NCI-H1417 treated with DMSO at 0.1 percent for 48 hours (cell line): ENCODE measurements at places on chromosomes 3 and 15.

GRCh38 chr3:18987862-18988447, 160.4 kb upstream of the KCNH8 start:
- DNase-seq, result no peak

DNA sequence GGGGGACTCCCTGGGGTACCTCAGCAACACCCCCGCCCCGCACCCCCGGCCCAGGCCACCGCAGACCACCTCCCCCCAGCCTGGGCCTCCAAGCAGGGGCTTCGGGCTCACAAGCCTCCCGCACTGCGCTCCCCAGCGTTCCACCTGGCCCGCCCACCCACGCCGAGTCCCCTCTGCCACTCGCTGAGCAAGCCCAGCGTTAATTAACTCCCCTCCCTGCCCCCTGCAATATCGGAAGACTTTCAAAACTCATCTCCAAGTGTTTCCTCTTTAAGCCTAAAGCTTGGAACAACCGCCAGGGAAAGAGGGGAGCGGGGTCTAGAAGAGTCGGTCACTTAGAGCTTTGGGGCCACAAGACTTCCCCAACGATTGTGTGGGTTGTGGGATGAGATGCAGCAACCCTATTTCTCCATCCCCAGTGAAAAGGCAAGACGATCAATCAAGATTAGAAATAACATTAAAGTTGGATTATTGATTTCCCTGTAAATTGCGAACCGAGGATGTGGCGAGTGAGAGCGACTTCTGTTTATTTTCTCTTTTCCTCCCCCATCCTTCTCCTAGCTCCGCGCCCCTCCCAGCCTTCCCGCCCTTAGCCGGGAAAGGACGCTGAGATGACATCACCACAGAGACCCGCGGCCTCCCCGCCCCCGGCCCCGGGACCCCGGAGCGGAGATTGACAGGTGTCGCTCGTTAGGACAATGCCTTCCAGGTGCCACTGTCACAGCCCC, 30.2 kb downstream of the NR2F2 start:
- no peak for DNase-seq

DNA sequence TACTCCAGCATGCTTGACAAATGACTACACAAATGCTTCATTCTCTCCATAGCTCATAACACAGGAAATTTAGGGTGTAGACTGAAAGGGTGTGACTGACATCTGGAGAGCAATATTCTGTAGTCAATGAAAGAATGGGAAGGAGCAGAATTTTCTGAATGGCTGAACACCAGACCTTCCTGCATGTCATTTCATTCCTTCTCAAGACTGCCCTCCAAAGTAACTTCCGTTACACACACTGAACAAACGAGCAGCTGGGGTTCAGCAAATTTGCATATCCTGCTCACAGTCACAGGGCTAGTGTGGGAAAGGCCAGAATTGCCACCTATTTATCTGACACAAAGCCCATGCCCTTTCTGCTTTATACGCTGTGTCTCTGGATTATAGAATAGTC, 325.0 kb upstream of the CFAP20DC start:
- DNase-seq, result no peak

DNA sequence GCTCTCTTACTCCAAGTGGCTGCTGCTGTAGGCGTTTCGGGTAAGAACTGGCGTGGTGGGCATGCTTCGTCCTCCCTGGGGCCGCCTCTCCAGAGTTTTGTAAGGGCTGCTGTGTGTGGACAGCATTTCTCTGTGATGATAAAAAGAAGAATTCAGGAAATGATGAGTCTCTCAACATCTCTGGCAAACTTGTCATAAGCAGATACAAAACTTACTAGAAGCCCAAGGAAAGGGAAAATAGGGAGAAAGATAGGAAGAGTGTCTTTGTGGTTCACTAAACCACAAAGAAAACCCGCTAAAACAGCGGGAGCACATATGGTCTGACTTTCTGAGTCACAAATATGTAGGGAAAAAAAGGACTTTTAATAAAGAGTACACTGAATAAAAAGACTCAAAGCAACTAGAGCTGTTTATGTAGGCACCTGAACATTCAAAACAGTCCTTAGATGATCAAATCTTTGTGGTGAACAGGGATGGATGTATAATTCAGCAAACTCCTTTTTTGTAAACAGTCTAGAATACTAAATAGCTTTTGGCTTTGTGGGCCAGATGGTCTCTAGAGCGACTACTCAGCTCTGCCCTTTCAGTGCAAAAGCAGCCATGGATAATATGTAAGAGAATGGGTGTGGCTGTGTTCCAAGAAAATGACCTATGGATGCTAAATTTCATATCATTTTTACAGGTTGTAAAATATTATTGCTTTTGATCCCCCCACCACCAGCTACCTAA, 60.4 kb upstream of the LMOD3 start:
- DNase-seq, result no peak

GRCh38 chr15:68289057-68289456, 11.5 kb downstream of the FEM1B start:
- no peak for DNase-seq

GRCh38 chr3:64563751-64564150, 124.0 kb downstream of the ADAMTS9 start:
- no peak for DNase-seq

DNA sequence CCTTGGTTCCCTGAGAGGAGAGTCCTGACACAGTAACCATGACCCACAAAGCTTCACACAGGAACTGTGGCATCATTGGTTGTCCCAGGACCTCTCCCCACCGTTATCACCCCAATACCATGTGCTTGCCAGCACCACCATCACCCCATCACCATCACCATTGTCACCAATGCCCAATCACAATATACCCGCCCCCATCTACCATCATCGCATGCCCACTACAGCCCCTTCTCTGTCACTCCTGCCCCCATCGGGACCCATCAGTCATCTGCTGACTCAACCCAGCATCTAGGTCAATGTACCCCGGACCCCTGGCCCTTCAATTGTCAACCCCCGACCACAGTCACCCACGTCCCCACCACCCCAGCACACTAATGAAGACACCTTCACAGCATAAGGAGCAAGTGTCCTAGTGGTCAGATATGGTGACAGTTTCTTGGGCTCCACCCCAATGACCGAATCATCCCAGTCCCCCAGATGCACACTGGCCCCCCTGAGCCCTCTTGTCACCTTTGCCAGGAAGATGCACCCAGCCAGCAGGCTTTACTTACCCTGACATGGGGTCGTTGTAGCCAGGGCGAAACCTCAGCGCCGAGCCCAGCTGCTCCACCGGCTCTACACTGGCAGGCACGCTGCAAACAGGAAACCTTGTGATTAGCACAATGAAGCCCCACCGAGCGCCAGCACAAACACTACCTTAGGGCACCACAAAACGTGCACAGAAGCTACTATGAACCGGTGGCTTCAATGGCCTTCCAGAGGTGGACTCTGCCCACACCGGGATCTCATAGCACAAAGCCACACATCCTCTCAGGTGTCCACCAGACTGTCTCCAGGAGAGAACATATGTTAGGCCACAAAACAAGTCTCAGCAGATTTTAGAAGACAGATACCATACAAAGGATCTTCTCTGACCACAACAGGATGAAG, 25.1 kb downstream of the SHISA5 start:
- no peak for DNase-seq

- no peak for DNase-seq
Measured at GRCh38 chr3:188303286-188303799, 149.4 kb downstream of the LPP start.

GRCh38 chr3:123767009-123767372, 117.1 kb downstream of the MYLK start:
- no peak for DNase-seq

DNA sequence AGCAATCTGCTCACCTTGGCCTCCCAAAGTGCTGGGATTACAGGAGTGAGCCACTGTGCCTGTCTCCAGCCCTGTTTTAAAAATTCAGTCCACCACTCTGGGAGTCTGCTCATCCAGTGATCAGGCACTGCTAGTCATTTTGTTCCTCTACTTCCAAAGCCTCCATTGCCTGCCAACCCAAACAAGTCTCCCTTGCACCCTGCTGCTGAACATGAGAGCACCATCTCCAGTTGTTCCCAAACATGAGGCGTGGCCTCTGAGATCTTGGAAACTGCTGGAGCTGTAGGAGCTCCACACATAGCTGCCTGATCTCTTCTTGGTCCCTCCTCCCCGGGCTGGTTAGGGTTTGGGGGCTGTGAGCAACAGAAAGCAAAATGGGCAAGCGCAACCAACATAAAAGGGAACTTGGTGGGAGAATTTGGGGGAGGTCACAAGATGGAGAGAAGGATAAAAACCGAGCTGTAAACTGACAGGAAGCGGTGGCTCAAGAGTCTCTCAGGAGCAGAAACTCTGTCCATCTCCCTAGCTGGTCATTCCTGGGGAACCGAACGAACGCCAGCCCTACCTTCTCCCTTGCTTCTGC, 49.6 kb upstream of the TLE3 start:
- no peak for DNase-seq

GRCh38 chr15:35956056-35956455, 410.1 kb upstream of the DPH6 start:
- DNase-seq, result no peak

DNA sequence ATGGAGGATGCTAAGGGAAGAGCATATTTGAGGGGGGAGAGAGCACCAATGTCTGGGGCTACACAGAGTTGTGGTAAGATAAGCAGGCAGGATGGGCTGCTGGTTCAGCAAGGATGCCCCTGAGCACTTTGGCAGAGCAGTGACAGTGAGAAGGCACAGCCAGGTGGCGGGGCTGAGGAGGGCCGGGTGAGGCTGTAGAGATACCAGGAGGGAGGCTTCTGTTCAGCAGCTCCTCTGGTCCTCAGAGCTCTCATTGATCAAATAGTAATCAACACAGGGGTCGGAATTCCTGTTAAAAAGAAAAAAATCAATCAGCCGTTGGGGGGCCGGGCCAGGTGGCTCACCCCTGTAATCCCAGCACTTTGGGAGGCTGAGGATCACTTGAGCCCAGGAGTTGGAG, 11.5 kb upstream of the XIRP1 start:
- no peak for DNase-seq

- DNase-seq, result no peak
Measured at GRCh38 chr3:110568246-110568645, 503.4 kb upstream of the NECTIN3 start.

- DNase-seq, result no peak
Measured at GRCh38 chr3:66019896-66020295, 18.8 kb downstream of the MAGI1 start.

DNA sequence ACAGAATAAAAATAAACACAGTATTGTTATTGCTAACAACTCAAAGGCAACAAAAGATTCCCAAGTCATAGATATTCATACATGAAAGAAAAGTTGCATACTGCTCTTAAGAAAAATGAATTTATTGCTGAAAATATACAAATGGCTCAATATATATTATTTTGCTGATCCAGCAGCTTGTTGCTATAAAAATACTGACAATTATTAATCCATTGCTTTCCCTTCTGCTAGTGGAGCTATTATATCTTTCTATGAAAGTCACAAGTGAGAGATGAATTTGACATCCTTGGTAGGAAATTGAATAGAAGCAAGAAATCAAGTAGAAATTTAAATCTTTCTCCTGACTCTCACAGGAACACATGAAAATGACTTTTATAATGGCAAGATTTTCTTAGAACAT, 179.2 kb upstream of the MBNL1 start:
- no peak for DNase-seq

- no peak for DNase-seq
Measured at GRCh38 chr3:3693593-3693992, 105.6 kb upstream of the LRRN1 start.

- DNase-seq, result no peak
Measured at GRCh38 chr3:155595371-155595770, 149.5 kb downstream of the PLCH1 start.

DNA sequence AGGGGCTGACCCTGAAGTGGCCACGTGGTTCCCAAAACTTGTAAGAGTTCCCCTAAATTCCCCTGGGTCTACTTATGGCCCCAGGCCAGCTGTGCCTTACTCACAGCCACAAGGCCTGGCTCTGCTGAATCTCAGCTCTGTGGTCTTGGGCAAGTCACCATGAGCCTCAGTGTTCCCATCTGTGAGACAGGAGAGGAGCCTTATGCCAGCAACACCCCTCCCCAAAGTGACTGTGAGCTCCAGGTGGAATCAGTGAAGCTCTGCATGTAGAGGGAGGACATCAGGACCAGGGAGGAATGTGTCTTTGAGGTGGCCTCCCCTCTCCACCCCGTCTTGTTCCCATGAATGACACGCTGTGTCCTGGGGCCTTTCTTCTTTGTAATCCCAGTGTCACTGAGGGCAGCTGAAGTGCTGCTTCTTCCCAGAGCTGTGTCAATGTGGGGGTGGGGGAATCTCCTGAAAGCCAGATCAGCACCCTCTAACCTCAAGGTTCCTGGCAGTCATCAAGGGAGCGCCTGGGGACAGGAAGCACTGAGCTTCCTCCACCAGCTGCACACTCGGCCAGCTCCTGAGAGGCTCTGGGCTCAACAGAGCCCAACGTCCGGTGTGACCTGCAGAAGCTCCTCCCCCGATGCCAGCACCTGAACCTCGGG, 258.9 kb downstream of the UACA start:
- no peak for DNase-seq

DNA sequence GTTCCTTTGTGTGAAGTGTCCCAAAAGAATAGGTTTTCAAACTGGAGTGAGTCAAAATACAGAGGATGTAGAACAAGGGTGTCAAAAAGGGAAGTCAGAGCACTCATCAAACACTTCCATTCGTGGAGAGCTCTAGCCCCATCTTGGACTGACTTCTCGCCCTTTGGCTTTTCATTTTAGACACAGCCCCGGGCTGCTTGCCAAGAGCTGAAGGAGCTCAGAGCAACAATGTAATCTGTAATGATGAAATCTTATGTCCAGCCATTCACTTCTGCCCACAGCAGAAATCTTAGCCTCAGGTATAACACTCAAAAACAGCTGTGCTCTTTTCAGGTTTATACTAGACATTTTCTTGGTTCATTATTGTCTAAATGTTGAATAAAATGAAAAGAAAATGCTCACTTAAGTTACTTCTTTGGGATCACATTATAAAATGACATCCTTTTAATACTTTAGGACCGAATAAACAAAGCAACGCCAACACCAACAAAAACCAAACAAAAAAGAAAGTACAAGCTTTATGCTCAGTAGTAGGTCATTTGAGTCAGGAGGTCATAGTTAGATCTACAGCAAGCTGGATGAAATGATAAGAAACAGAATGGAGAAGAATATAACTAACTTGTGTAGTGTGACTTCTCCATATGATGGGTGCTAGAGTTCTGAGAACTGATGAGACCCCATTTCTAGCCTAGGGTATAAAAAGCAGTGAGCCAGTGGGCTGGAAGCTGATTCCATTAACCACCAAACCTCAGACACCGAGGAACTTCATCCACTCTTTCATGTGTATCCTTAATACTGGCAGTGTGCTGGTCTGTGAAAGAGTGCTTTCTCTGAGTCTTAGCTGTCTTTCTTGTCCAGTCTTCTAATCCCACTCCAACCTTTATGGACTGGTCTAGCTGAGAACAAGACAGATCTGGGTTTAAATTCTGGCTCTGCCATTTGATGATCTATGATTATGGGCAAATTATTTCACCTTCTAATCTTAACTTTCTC, 131.8 kb upstream of the SLC7A14 start:
- DNase-seq, result no peak
